Ovary (tissue), 10 donors: ENCODE measurements at places on chromosomes 4 and X. TPM values are rescaled to one million over a fixed set of nuclear protein-coding genes. Genes with fewer than 3 reads are reported as not detected.

DNA sequence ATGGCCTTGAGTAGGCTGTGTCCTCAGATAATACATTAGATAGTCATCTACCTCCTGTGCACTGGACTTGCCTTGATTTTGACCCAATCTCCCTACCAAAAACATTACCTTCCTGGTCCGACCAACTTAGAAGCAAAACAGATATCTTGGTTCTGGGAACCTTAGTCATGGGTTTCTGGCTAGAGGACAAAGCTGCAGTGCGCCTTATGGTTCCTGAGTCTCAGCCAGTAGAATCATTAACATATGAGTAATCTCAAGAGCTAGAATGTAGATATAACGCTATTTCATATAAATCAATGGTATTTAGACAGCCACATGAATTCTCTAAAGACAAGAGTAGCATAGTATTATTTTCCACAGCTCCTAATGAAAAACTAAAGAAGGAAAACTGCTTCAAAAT is 83.1 kb downstream of the GRIA3 start:
- no peak for DNase-seq

DNA sequence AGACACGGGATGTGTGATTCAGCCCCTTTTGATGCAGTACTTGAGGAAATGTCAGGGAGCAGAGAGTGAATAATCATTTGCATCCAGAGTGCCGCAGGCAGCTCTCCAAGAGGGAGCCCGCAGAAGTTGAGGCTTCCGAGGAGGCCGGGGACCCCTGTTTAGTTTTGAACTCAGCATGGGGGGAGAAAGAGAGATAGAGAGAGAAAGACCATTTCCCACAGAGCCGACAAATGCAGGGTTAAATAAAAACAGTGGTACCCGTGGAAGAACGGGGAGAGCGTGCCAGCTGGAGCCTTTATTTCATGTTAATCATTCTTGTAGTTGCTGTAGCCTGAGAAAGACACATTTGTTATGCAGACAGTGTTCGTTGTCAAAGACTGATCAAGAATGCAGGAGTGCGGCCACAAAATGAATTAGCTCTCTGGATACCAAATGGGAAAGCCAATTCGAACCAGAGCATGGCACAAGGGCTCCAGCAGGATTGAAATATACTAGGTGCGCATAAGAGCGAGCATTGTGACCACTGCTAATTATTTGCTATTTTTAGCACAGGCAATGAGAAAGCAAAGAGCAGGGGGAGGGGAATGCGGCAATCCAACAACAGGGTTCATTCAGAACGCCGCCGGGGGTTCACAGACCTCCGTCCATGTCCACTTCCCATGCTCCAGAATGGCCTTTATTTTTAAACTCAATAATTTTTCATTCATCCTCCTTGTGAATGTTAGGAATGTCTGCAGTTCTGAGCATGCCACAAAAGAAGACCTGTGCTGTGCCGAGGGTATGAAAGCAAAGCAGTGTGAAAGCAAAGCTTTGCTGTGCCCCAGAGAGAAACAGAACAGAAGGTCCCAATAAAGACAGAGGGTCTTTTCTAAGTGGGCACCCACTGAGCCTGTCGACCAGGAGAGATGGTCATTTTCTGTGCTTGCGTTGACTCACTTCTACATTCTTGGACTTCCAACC is 243.9 kb upstream of the VCX3A start:
- no peak for DNase-seq

DNA sequence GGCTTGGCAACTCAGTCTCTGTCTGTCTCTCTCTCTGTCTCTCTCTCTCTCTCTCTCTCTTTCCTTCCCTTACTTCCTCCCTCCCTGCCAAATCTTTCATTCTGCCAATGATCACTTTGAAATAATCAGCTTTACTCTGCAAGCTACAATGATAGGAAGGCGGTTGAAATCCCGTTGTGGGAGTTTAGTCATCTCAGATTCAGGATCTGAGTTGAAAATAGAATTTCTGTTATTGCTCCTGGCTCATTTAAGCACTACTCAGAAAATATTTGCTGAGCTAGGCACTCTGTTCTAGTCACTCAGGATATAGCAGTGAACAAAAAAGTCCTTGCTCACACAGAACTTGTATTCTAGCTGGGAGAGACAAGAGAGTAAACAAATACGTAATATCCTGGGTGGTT is 56.3 kb upstream of the DCTD start:
- no peak for DNase-seq

DNA sequence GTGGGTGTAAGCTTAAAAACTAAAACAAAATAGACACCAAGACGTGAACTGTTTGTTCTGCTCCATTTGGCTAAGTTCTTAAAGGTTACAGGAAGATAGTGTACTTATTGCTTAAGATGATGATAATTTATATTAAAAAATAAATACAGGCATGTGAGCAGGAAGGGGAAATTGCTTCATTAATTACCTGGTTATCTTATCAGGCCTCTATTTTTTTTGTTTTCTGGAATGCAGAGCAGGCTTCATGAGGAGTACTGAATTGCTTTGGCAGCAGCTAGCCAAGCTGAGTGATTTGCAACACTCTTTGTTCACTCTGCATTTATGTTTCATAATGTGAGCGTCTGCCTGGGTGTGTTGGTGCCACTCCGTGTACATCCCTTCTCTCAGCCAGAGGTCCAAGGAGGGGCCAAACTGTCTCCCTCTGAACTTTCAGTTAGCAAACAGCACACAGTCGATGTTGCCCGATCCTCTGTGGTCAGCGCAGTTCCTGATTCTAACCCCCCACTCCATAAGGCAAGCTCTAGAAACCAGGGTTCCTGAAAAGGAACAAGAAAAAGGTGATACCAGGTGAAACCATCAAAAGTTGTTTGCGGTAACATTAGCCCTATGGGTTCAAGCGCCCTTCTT is 348.2 kb downstream of the SPRY1 start:
- peak; percentile 25 for DNase-seq

DNA sequence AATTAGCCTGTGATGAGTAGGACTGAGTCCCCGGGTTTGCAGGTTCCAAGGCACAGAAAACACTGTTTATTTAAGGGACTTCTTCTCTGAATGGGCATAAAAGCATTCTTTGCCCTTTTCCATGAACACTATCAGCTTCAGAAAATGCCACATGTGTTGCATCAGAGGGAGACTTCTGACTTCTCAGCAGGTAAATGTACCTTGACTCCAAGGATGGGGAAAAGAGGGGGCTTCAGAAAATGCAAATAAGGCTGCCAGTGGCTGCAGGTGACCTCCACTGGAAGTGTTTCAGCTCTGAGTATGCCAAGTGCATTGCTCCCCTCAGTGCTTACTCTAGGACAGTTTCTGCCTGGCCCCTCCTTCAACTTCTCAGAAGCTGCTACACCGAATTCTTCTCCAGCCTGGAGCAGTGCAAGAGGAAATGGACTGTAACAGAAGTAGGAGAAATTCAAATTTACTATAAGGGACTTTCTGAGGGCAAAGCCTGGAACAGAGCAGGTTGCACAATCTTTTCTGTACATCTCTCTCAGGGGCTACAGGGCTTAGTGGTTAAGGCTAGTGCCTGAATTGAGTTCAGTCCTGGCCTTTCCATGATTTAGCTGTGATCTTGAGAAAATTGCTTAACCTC is 233.2 kb downstream of the PTTG2 start:
- no peak for DNase-seq

GRCh38 chr4:132101526-132101925 is 1047.6 kb upstream of the PCDH10 start:
- no peak for DNase-seq

DNA sequence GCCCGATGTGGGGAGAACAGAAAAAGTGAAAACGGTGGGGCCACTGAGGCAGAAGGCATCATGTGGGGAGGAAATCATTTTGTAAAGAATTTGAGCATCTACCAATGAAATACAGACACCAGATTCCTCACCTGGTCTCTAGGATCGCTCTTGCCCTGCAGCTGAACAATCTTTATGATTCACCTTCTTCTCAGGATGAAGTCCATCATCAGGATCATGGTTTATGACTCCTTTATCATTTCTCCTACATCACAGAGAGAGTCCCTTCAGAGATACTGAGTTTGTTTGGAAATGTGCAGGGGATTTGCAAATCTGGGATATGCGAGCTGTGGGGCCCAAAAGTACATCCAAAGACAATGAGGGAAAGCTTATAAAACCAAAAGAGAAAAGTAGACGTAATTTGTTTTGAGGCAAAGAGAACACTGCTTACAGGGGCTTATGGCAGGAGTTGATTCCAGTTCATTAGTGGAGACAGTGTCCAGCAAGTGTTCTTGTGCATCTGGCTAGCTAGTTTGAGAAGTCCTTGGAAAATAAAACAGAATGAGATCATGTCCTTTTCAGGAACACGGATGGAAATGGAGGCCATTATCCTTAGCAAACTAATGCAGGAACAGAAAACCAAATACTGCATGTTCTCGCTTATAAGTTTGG is 15.3 kb upstream of the ANXA5 start:
- no peak for DNase-seq

- no peak for DNase-seq
These were observed 265.1 kb upstream of the MAD2L1 start for GRCh38 chr4:120331486-120332370.

- DNase-seq, result no peak
These were observed 222.1 kb downstream of the STIM2 start for GRCh38 chr4:27082776-27083175.

ZNF157 gene
- 0.40 TPM for total RNA-seq

CXorf65 gene
- total RNA-seq, result not detected

DNA sequence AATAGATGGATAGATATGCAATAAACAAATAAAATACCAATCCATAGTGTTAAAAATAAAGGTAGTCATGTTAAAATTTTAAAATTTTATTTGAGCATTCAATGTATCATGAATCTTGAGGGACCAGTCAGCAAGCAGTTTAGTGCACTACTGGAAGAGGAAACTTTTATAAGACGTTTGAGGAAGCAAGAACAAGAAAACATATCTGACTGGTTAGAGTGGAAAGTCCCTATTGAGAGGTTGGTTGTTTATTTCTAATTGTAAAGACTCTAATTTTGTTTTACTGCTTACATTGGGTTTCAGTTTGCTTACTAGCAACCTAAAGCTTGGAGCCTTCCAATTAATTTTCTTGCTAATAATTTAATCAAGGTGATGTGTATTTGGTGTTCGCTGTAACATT is 786.2 kb downstream of the RAB28 start:
- DNase-seq, result no peak

DNA sequence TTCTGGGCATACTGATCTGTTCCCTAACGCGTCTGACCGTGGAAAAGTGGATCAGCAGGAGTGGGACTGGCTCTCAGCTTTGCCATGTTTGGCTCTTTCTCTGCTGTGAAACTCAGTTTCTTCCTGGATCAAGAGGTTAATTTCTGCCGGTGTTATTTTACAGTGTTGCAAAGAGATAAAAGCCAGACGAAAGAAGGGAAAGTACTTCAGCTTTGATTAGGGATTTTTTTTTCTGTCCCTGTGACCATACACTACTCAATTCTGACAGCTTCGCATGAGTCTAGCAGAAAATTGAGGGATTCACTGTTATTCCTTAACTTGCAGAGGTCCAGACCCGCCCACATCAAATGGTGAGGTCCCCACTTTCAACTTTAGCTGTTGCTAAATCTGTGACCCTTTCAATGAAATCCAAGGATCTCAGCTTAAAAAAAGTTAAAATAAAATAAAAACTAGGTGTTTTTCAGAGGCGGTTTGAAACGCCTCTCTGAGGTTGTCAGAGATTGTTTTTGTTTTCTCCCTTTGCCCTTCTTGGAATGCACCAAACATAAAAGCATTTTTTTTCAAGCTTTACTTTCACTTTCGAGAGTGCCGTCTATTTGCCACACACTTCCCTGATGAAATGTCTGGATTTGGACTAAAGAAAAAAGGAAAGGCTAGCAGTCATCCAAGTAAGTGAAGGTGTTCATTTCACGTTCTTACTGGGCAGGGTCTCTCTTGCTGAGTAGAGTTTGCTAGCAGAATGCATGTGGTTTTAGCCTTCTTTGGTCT is at the start of gene TLR3:
TLR3 (plus strand) TSS at position 576 of the 768 bp plus-strand sequence. CDS start 7,464 bp downstream, outside the sequence.
- no peak for DNase-seq

DNA sequence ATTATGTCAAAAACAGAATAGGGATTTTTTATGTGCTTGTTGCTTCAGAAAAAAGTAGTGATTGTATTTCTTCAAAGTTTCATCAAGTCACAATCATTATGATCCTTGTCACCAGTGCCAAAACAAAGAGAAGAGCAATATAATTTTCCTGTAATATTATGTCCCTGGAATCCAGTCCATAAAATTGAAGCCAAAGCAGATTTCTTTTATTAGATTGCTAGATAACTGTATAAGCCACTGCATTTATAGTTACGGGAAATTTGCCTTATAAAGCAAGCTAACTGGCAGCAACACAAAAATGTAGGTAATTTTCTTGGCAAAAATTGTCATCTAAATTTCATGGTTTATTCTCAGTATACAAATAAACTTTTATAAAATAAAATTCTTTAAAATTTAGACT is 296.1 kb upstream of the ANKRD50 start:
- DNase-seq, result no peak

DNA sequence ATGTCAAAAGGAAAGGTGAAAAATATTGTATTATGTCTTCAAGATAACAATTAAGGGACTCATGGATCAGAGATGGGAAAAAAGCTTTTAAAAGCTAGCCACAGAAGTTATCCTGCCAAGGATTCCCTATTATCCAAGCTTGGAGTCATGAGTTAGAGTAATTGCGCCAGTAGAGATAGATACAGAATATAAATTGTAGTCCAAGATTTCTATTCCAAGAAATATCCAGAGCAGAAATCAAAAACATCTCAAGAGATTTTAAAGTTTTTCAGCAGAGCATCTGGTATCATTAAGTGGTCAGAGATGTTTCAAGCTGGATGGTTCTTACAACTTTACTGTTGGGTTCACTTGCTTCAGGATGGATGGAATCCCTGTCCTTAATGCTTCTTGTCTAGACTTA is 186.7 kb downstream of the PCDH18 start:
- DNase-seq, result no peak

STATH gene
- total RNA-seq, result not detected
